ENCODE measurements at places on chromosomes 13 and 19.
A peak's percentile ranks its signal among the peaks of the same experiment; 100 is the strongest.

DNA sequence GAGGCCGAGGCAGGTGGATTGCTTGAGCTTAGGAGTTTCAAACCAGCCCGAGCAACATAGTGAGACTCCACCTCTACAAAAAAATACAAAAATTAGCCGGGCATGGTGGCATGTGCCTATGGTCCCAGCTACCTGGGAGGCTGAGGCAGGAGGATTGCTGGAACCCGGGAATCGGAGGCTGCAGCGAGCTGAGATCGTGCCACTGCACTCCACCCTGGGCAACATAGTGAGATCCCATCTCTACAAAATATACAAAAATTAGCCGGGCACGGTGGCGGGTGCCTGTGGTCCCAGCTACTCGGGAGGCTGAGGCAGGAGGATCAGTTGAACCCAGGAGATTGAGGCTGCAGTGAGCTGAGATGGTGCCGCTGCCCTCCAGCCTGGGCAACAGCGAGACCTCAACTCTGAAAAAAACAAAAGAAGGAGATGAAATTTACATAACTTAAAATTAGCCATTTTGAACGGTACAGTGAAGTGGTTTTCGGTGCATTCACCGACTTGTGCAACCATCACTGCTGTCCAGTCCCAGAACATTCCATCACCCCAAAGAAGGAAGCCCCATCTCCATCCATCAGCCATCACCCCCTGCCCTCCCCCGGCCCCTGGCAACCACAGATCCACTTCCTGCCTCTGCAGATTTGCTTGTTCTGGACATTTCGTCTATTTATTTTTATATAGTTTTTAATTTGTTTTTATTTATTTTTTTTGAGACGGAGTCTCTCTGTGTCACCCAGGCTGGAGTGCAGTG lies 1.6 kb upstream of the AZU1 start:
- H3K4me3 ChIP-seq, result no peak overlapping the region
- peaks cover 17% of the 10 kb centered on the region for H3K4me1 ChIP-seq
- no peak overlapping the region for H3K27ac ChIP-seq
- H3K36me3 ChIP-seq, result no peaks in the 10 kb centered on the region

GRCh38 chr13:88744289-88744688 lies 1073.1 kb downstream of the SLITRK5 start:
- no peak for DNase-seq
- H3K4me1 ChIP-seq, result no peaks in the 10 kb centered on the region
- H3K27ac ChIP-seq, result no peak overlapping the region

GRCh38 chr19:53881482-53882390 lies at the start of gene PRKCG:
PRKCG (plus strand) TSS chr19:53882197; CDS start chr19:53882495, 298 bp downstream.
- peaks cover 25% of the 10 kb centered on the region for H3K4me1 ChIP-seq
- H3K36me3 ChIP-seq, result no peaks in the 10 kb centered on the region
- no peak within 1 kb of the TSS for H3K27ac ChIP-seq

- DNase-seq, result peak; percentile 11
- H3K4me1 ChIP-seq, result no peaks in the 10 kb centered on the region
- H3K36me3 ChIP-seq, result no peaks in the 10 kb centered on the region
- H3K27me3 ChIP-seq, result no peaks in the 10 kb centered on the region
These were observed 306.2 kb downstream of the TEX29 start for GRCh38 chr13:111626371-111627305.
